ENCODE measurements at places on chromosomes 2 and 18.

GRCh38 chr2:77778917-77779316 lies 256.7 kb upstream of the LRRTM4 start:
- no peak for DNase-seq

GRCh38 chr2:233012301-233012971 lies 620 bp downstream of the NGEF start:
- no peak for DNase-seq

DNA sequence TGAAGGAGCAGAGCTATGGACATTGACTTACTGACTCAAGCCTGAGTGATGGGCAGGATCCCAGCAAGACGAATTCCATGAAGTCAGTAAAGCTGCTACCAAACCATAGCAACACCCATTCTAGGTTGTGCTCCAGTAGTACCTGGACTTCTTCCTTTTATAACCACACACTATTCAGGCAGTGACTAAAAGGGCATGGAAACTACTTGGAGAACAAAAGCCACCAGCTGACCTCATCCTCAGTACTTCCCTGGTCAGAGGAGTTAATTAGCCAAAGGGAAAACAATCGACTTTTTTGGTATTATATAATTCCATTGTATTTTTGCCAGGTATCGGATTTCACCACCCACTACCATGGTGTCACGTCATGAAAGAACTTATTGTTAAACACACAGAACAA lies 237.1 kb downstream of the TTC32 start:
- no peak for DNase-seq

DNA sequence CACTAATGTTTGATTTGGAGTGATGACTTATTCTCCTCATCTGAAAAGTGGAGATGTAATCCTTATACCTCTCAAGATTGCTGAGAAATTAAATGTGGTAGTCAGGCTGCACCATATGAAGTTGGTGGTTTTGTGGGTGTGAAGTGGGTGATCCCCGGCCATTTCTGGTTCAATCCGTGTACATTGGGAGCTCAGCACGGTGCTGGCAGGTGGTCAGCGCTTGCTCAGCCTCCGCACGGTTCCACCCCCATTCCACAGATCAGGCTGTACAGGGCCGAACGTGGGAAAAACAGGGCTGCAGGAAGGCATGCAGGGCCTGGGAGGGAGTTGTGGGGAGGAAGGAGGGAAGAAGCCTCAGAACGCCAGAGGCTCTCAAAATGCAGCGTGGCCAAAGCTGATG lies 198.3 kb downstream of the INO80D start:
- DNase-seq = no peak

- no peak for DNase-seq
Observed at GRCh38 chr2:236046715-236047114, 121.5 kb downstream of the GBX2 start.

DNA sequence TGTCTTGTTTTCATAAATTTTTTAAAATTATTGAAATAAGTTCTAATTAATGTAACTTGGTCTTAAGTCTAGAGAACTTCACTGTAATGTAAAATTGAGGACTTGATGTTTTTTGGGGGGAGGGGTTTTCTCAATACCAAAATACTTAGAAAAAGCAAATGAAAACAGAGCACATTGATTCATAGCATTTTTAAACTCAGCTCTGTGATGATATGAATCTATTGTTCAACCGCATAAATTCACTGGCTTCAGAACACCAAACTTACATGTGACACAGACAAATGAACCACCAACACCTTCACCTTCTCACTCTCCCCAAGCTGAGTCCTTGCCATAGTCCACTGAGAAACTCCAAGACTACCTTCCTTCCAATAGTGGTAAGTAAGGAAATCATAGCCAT lies 108.2 kb downstream of the ZNF521 start:
- DNase-seq = no peak

GRCh38 chr2:12857891-12858290 lies 141.2 kb downstream of the TRIB2 start:
- no peak for DNase-seq

DNA sequence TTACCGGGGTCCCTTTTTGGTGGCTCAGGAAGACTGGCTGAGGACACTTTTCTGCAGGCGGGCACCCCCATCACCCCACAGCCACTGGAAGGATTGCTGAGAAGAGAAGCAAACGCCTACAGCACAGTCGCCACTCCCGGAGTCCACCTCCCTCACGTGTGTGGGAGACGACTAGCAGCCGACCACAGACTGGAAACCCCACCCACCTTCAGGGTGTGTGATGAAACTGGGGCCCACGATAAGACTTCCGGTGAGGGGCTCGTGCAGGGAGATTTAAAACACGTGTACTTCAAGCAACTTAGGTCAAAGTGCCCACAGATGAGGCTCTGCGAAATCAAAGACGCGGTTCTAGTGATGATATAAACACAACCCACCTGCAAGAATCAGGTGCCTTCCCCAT lies 26.3 kb downstream of the MBP start:
- DNase-seq = no peak

DNA sequence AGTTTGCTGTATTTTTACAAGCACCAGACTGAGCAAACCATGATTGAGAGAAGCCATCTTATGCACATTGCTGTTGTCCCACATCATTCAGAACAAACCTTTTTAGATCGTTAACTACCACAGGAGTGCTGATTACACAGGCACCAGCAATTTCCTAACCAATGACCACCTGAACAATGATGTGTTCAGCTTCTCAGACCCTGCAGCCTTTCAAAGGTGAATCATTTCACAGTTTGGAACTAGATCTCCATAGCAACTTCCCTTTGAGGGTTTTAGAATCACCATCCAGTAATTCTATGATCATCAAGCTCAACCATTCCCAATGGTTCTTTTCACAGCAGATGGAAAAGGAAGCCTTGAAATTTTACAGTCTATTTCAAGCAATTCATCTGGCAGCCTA lies 71.4 kb downstream of the OLA1 start:
- DNase-seq = no peak

DNA sequence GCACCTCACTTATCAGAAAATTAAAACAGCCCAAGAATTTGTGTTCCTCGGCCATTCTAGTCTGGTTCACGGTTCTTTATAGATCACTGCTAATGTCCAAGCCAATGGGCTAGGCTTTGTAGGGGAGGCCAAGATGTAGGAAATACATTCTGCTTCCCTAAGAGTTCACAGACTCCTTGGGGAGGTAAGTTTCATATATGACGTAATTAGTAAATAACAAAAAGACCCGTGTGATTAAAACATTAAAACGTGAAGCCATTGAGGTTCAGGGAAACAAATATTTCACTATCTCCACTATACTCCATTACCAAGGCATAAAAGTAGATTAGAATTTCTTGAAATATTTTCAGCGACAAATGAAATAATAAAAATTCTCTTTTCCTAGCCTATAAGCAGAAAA lies 272.5 kb upstream of the KLHL29 start:
- no peak for DNase-seq

- no peak for DNase-seq
Observed at GRCh38 chr2:50295596-50295995, 736.3 kb downstream of the NRXN1 start.

DNA sequence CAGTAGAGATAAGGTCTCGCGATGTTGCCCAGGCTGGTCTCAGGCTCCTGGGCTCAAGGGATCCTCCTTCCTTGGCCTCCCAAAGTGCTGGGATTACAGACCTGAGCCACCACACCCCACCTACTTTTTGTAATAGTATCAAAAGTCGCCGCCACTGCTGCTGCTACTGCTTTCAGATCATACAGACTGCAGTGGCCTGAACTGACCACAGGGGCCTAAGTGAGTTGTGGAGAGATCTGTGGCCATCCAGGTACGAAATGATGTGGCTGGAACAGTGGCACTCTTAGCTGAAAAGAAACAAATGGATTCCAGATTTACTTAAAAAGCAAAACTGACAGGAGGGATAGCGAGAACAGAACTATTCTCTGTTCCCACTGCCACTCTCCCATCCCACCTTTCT lies 32.9 kb upstream of the POMC start:
- no peak for DNase-seq

DNA sequence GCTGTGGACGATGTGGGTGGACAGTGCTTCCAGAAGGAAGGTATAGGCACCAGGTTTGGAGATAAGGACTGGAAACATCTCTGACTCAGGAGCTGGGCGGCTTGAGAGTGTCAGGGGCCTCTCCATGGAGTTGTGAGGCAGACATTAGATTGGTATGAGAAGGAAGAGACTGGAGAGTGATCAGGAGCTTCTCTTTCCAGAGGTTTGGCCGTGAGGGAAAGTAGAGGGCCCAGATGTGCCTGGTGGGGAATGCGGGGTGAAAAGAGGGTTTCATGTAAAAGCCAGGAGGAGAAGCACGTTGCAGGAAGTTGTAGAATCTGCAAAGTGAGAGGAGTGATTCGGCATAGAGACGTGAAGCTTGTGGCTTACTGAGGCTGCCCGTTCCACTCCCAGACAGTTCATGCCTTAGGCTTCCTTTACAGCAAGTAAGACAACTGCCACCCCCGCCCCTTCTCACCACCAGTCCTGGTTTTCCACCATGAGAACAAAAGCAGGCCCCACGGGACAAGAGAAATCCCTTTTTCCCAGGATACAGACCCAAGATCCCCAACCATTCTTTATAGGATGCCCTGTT lies 166.3 kb upstream of the HDAC4 start:
- DNase-seq = no peak

DNA sequence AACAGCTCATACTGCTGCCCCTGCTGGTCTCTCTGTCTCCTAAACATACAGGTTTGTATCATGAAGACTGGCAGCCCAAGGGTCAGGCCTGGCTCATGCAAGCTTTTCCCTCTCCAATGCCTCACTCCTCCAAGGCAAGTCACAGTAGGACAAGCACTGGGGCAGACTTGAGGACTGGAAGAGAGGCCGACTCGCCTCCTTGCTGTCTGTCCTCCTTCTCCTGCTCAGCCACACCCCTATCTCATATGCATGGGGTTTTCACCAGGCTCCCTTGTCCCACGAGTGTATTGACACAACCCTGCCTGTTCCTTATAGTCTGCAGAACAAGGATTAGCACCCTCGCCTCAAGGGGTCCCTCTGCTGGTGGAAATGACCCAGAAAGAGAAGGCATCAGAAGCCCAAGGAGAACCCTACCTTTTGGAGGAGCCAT lies 223.7 kb downstream of the SOX11 start:
- DNase-seq = no peak
